DMS79 treated with DMSO at 0.1 percent for 48 hours (cell line): ENCODE measurements at places on chromosomes 3 and 15.

- no peak for DNase-seq
Measured at GRCh38 chr15:45439521-45440260, 61.3 kb upstream of the GATM start.

- DNase-seq = no peak
Measured at GRCh38 chr3:50290161-50290641, 2.0 kb downstream of the IFRD2 start.

GRCh38 chr3:122004991-122005565 lies 17.0 kb downstream of the ILDR1 start:
- no peak for DNase-seq

GRCh38 chr3:156689608-156690007 lies 15.2 kb downstream of the TIPARP start:
- no peak for DNase-seq

DNA sequence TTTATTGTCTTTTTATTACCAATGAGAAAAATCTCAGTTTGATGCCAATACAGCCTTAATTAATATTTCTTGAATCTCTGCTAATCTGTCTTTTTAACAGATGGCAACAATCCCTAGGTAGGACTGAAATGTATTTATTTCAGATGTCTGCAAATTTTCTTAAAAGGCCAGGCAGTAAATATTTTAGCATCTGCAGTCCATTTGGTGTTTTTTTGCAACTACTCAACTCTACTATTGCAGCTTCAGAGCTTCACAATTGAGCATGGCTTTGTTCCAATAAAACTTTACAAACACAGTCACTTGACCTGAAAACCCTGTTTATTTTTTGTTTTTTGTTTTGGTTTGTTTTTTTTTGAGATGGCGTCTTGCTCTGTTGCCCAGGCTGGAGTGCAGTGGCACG lies 82.7 kb downstream of the RARB start:
- no peak for DNase-seq

- DNase-seq = no peak
Measured at GRCh38 chr3:60759439-60759838, 491.8 kb downstream of the FHIT start.

DNA sequence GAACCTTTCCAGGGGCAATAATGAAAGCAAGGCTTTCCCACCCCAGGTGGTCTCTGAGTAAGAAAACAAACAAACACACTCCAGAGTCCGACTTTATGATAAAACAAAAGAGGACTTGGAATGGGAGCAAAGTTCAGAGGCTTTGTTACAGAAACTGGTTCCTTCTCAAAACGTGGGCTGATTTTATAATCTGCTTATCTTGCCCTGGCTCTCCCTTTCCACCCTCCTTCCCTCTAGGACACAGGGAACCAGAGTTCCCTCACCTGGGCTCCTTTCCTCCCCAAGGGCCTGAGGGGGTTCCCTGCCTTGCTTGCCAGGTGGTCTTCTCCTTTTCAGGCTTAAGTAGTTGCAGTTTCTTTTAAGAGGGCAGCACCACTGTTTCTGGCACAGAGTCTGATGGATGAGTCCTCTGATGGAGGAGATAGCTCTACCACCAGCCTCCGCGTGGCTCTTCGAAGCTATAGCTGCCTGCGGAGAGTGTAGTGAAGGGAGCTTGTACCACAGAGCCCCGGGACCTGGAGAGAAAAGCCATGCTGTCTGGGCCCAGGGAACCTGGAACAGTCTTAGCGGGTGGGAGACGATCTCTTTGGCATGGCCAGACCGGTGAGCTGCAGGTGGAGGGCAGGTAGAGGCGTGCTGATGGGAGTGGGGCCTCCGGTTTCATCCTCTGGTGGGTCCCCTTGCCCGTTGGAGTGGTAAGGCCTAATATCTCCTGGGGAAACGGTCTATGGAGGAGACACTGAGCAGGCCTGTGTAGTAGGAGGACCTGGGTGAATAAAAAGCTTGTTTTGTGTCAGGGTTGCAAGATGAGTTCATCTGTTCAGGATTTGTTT lies 68.7 kb downstream of the SMAD6 start:
- DNase-seq = no peak

DNA sequence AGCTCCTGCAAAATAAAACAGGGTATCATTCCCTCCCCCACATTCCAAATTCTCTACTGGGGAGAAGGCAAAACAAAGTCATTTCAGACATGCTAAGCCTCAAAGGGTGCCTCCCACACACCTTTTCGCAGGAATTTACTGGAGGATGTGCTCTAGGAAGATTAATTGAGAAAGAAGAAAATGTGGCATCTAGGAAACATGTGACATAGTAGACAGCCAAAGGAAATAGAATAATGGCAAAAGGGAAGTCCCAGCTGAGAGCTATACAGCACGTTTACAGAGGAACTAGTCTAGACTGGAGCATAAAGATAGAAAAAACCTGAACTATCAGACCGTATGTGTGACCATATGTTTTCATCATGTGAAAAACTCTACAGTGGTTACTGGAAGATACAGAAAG lies 58.8 kb upstream of the MELTF start:
- DNase-seq = no peak

- no peak for DNase-seq
Measured at GRCh38 chr3:852033-852432, 240.8 kb upstream of the CNTN6 start.

GRCh38 chr3:41819236-41819635 lies 142.7 kb downstream of the ULK4 start:
- no peak for DNase-seq

- DNase-seq = no peak
Measured at GRCh38 chr3:73608456-73609314, 16.1 kb downstream of the PDZRN3 start.

- DNase-seq = peak; percentile 54
Measured at GRCh38 chr3:54243056-54243931, 120.9 kb downstream of the CACNA2D3 start.

DNA sequence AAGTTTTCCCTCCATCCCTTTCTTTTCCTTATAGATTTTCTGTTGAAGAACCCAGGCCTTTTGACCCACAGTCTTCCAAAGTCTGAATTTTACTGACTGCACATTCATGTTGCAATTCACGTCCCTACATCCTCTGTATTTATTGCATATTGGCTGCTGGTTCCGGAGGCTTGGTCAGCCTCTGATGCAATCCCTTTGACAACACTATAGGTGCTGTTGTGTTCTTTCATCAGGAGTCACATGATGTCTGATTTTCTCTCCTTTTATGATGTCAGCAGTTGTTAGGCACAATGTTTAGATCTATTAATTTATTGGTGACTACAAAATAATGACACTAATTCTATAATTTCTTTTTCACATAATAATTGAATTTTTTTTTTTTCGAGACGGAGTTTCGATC lies 8.7 kb downstream of the CYP1A1 start:
- DNase-seq = no peak

DNA sequence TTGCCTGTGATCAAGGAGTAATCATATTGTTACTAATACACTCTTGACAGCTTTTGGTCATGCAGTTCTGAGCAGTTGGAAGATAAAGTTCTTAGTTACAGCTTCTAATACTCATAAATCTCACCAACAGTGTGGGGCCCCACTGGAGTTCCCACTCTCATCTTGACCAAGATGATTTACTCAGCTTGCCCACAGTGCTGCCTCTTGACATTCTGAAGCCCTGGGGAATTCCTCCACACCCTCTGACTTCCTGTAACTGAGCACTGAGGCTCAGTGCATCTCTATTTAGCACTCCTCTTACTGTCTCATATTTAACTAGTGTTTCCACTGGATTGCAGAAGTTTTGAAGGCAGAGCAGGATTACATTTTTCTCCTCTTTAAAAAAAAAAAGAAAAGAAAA lies 1.9 kb upstream of the ARL6IP5 start:
- no peak for DNase-seq

DNA sequence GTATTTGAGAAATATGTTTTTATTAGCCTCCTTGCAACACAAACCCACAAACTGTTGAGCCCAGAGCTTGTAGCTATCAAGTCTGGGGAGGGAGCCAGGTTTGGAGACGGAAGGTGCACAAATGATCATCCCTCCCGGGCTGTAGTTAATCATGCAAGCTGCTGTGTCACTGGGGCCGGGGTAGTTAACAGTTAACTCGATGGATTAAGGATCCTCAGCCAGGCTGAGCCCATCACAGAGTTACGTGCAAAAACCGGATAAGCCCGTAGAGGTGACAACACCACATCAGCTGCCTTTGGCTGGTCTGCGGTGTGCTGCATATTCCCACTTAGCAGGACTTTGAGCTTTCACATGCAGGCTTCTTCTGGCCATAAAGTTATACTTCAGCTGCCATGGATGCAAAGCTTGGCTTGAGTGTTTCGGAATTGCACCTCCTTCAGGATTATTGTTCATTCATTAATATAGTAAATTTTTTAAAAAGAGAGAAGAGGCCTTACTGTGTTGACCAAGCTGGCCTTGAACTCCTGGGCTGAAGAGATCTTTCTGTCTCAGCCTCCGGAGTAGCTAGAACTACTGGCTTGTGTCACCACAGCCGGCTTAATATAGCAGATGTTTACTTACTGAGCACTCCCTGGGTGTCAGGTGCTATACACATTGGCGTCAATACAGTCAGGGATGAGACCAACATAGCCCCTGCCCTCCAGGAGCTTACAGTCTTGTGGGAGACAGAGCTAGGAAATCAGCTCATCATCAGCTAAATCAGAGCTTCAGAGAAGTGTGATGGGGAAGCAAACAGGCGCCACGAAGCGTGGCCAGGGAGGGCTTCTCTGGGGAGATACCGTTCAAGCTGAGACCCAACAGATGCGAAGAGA lies 226.8 kb upstream of the BHLHE40 start:
- DNase-seq = no peak

- no peak for DNase-seq
Measured at GRCh38 chr3:161737171-161737570, 240.6 kb downstream of the OTOL1 start.

- DNase-seq = no peak
Measured at GRCh38 chr3:4889896-4890295, 89.3 kb upstream of the BHLHE40 start.

DNA sequence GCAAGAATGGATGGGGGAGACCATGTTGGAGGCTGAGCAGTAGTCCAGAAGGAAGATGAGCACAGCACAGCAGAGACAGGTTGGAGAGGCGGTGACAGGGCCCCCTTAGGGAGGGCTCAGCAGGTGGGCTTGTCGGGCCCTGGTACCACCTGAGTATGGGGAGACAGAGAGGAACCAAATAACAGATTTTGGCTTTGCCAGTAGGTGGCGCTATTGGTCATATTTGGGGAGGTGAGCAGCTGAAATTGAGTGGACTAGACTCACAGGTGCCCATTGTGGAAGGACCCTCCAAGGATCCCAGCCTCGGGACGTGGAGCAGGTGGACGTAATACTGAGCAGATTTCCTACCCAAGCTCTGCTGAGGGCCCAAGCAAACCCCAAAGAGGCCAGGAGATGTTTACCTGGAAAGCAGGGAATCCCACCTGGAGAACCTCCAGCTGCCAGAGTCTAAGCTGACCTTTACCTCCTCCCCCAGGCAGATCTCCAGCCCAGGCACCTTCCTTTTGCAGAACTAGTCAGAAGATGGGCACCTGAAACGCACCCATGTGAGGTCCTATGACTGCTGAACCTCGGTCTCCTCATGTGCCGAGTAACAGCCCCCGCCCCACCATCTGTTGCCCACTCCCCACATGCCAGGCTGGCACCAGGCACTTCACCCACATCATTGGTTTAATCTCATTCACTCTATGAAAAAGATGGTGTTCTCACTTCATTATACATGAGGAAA lies 24.6 kb upstream of the CORO2B start:
- peak; percentile 16 for DNase-seq

DNA sequence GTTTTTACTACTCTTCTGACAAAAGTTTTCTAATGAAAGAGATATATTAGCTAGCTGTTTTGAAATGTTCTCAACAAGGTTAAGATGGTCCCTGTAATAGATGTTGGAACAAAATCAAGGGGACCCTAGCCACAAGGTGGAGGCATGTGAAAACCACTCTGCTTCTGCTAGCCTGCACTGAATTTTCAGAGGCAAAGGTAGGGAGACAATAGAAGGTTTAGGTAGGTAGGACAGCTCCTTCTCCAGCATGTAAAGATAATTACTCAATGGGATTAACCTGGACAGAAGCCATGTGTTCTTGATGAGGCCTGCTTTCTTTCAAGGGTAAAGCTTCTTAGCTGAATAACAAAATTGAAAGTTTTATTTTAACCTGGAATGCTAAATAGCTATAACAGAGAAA lies 333.5 kb downstream of the LSAMP start:
- no peak for DNase-seq

- no peak for DNase-seq
Measured at GRCh38 chr3:31039145-31039544, 144.7 kb upstream of the GADL1 start.

DNA sequence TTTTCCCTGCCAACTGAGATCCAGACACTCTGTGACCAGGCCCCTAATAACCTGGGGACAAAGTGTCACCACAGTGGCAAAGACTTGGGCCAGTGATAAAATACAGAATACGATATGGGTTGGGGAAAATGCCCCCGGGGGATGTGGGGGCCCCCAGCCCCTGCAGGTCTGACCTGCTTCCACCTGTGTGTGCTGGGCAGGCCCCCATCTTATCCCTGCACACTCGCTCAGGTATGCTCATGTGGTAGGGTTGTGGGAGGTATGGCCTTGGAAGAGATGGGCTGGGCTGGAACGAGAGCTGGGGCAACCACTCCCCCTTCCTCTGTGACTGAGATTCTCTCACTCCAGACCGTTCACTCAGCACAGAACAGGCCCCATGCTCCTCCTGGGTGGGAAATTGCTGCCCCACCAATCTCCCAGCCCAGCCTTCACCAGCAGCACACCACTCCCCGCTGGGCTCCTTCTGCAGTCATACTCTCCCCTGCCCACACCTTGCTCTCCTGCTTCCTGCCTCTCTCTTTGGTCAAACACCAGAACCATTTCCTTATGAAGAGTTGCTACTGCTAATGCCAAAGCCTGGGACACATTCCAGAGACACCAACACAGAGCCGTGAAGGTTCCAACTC lies 9.6 kb upstream of the CPEB1 start:
- DNase-seq = no peak

DNA sequence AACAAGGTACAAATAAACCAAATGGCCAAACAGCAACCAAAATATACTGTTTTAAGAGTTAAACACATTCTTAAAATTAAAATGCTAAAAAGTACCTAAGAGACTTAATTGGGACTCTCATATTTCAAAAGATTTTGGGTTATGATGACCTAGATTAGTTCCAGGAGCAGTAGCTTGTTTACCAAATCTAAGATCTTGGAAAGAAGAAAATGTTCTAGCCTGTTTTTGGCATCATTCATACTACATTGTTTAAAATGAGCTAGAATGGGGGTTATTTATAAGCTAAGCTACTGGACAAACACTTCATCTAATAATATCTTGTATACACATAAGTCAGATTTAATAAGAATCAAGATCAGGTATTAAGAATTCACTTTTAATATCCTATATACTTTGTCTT lies 22.8 kb downstream of the ATOSA start:
- no peak for DNase-seq
